ENCODE measurements at places on chromosomes 2 and 18.

DNA sequence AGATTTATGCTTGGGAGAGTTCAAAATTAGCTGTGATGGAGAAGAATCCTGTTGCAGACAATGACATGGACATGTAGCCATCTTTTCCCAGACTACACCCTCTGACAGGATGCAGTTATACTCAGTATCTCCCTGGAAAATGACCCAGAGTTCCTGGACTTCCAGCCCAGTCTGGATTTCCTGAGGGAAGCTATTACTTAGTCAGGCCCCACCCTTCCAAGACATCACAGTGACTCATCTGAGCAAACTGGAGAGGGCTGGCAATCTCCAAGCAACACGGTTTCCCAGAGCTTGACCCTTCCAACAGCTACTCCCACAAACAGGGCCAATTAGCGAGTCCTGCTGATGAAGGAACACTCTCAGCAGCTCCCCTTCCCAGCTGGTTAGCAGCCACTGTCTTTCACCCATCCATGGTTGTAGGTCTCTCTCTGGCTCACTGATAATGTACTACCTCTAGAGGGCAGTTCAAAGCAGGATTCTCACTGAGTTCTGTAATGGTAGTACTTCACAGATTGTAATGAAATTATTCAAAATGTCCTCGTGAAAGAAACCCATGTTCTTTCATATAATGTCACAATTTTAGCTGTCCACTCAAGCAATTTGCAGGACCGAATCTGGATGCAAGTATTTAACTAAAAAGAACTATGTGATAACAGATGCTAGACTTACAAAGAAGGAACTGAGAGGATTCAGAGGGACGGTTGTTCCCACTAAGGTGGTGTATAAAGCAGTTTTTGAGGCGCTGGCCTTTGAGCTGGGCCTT is 110.2 kb downstream of the MDH1 start:
- DNase-seq = peak; percentile 83

DNA sequence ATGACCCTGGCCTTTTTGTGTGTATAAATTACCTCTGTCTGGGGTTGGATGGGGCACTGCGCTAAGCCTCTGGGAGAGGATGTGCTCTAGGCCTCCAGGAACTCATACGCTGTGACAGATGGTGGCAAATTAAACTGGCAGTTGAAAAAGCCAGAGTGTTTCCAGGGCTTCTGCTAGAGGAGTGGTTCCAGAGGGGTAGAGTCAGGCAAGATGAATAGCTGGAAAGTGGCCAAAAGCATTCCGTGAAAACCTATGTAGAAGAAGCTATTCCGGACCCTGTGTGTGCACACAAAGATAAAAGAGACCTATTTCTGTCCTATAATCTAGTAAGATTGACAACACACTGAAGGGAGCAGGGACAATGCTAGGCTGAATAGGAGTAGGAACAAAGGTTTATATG is 84.8 kb downstream of the ACTR3 start:
- no peak for DNase-seq

DNA sequence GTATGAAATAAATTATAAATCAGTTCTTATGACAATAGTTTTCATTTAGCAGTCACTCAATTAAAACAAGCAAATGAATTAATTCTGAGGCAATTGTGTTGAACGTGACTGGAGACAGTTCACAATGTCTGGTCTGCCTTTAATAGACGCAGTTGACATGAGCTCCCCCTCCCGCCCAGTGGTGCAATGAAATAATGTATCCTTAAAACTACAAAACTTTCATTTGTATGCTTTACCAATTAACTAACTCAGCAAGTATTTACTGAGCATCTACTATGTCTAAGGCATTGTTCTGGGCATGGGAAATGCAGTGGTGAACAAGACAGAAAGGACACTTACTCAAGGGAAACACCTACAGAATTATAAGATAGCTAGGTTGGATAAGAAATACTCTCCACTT is 3.5 kb upstream of the DSC2 start:
- no peak for DNase-seq

- DNase-seq = peak; percentile 4
Observed at GRCh38 chr18:53780666-53781065, 443.8 kb downstream of the MBD2 start.

DNA sequence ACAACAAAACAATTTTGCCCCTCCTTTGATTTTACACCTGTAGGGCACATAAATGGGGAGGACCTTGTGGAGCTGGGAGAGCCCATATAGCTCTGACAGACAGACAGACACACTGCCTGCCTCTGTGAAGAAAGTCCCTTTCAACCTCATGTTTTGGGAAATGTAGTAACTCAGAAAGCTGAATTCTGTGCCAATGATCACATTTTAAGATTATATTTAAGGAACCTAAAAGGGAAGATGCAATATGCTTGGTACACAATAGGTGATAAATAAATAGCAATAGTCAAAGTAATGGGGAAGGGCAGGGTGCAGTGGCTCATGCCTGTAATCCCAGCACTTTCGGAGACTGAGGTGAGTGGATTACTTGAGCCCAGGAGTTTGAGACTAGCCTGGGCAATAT is 446.4 kb upstream of the ID2 start:
- no peak for DNase-seq

- no peak for DNase-seq
Observed at GRCh38 chr2:153873052-153874048, 1.6 kb downstream of the GALNT13 start.

GRCh38 chr2:71878626-71879508 is 268.8 kb downstream of the CYP26B1 start:
- DNase-seq = no peak

All from adipocyte (in vitro differentiated cells).